Airway epithelial cell (primary cell): ENCODE measurements at places on chromosomes 1 and 21. TPM values are rescaled to one million over a fixed set of nuclear protein-coding genes. Genes with fewer than 3 reads are reported as not detected.

Gene GPR161
- 8.5 and 11.8 TPM in 2 replicates for total RNA-seq

Gene LYSMD1
- total RNA-seq: 7.2 and 9.7 TPM in 2 replicates

Gene IL12RB2
- total RNA-seq: 0.19 and 0.56 TPM in 2 replicates

Gene TSTD1
- 110 and 112 TPM in 2 replicates for total RNA-seq
